Stimulated activated CD8-positive, alpha-beta memory T cell treated with anti-CD3 and anti-CD28 coated beads, Interleukin-7, amount 100 ng/mL, for 4 hours (primary cell): ENCODE measurements at places on chromosomes 11 and 22.

DNA sequence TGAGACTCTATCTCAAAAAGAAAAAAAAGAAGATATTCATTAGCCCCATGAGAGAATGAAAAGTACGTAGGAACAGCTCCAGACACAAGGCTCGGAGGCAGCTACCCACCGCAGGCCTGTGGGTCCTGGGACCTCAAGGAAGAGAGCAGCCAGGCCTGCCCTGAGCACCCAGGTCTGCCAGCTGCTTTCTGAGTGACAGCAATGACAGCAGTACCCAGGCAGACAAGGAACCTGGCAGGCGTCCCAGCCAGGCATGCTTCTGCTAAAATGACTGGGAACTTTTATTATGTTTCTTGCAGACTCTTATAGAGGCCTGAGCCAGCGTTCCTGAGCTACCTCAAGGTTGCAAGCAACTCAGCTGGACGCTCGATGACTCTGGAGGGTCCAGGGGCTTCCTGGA lies 31.6 kb downstream of the CPT1A start:
- no peak for DNase-seq

DNA sequence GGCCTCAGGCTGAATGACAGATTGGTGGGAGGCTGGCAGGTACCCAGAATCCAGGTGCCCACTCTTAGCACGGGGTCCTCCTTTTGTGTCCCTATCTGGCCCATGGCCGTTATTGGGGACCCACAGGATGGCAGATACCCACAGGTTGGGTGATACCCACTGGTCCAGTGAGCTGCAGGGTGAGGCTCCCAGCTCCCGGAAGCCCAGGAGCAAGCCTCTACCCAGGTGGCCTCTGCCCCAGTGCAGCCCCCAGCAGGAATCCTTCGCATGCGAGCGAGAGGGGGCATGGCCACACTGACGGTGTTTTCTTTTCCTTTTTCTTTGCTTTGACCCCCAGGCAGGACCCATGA lies 116.1 kb downstream of the PHF21B start:
- no peak for DNase-seq

- no peak for DNase-seq
These were observed 24.7 kb downstream of the TEF start for GRCh38 chr22:41406410-41406809.

DNA sequence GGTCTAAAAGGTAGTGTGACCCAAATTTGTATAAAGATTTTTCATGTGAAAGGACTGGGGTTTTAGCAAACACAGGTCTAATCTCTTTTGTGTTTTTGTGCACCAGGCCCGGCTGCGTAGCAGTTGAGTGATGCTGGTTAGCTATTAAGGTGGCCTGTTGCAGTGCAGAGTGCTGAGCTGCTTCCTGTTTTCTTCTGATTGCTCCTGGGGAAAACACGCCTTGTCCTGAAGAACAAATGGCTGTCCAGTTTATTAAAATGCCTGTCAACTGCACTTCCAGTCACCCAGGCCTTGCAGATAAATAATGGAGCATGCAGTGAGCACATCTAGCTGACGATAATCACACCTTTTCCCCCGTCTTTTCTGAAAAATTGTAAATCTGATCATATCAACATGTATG lies 1.8 kb downstream of the SRSF8 start:
- DNase-seq, result peak; percentile 48

GRCh38 chr11:124511745-124512144 lies 31.7 kb downstream of the OR8B12 start:
- DNase-seq, result no peak

DNA sequence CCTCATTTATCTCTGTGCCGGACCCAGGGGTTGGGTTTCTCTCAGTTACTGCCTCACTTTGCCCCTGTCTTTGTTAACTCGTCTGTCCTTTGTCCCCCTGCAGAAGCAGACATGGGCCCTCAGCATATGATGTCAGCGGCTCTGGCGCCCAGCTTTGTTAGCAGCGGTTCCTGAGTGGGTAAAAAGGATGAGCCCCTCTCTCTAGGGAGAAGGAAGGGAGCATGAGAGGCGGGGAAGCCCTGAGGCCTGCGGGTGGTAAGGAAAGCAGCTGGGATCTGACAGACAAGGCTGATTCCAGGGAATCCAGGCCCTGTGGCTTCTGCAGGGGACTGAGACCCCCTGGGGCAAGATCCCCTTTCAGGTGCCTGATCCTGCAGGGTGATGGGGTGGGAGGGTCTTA lies 51.7 kb downstream of the MCM5 start:
- no peak for DNase-seq

DNA sequence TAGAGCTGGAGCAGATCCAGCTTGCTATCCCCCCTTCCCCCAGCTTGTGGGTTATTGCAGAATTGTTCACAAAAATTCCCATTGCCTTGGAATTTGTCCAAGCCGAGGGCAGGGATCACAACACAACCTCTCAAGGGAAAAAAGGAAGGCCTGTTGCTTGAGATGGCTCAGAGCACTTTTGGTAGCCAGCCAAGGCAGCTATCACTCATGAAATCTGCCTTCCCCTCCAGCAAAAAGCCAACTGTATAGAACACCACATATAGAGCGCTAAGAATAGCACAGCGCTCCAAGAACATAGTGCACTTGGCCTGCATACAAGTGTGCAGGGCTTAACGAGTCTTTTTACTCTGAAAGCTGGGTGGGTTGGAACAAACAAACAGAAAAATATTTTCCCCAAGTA lies 46.2 kb downstream of the FAM83F start:
- no peak for DNase-seq
